ENCODE measurements at places on chromosomes 2 and 18.

DNA sequence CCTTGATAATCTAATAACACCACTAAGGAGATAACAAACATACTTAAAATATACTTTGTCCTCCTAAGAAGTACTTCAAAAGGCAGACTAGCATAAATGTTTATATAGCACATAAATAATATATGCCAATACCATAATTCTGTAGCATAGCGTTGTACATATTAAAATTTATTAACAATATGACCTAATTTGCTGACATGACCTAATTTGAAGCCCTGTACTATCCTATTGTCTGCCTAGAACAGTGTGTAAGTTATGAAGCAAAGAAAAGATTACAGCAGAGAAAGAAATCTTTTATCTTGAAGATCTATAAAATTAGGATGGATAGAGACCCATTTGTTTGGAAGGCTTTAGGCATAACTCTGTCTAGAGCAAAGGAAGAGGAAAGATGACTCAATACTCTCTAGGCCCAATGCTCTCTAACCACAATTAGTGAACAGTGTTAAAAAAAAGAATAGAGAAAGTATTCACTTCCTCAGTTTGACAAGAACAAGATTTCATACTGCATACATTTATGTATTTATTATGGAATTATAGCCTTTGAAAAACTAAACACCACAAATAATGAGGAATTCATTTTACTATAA is 231.3 kb downstream of the ZRANB3 start:
- peak; percentile 14 for DNase-seq

- peak; percentile 38 for DNase-seq
Measured at GRCh38 chr2:197500503-197501131, 438 bp downstream of the HSPE1 start.

- peak; percentile 39 for DNase-seq
Measured at GRCh38 chr18:55515941-55516710, 71.9 kb downstream of the TCF4 start.

DNA sequence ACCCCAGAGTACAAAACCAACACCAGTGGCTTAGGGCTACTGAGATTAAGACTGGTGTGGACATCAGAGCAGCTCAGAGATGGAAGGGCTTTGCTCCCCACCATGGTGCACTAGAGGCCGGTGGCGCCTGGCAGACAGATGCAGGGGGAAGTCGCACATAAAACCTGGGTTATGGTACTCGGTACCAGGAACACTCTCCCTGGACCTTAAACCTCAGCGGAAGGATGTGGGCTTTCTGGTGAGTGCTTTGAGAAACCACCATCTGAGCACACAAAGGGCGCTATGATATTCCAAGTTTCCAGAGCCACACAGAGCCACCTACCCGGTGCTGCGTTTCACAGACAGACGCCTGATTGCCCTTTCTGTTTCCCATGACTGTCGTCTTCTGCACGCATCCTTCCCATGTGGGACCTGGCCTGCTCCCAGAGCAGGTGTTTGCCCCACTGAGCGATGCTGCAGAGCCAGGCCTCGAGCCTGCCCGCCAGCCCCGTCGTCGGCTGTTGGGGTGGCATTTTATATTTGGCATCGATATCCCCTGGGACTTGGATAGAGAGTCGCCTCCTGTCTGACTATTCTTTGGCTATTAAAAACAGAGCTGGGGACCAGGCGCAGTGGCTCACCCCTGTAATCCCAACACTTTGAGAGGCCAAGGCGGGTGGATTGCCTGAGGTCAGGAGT is 89.5 kb upstream of the ODC1 start:
- no peak for DNase-seq

DNA sequence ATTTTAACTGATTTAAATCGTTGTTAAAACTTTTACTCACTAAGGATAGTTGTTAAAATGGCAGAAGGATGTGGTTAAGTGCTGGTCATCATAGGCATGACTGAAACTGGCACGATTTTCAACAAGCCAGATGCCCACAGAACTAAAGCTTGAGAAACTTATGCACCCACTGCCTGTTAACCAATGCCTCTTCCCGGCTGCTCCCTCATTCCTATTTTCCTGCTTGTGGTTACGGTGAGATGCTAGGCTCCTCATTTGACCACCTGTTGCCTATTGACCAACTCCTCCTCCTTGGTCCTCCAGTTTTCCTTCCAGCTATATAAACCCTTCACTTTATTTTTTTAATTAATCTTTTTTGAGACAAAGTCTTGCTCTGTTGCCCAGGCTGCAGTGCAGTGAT is 238.7 kb downstream of the TFCP2L1 start:
- DNase-seq: no peak
